ENCODE measurements at places on chromosomes 13 and 19.
A peak's percentile ranks its signal among the peaks of the same experiment; 100 is the strongest.

DNA sequence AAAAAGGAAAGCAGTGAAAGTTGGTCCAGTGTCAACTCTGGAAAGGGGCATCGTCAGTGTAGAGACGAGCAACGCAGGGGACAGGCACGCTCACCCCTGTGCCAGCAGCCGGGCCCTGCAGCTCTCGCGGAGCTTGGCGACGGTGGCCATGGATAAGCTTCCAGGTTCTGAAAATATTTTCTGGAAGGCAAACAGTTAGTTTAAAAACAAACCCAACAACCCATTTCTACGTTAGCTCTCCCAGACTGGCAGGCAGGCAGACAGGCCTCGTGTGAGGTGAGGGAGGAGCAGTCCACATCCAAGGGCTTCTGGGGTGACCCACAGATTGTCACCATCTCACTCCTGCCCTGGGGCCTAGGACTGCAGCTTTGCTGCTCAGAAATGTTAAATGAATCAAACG is 27.4 kb downstream of the LAMP1 start:
- DNase-seq: no peak

- DNase-seq: peak; percentile 61
Observed at GRCh38 chr19:1105008-1105872, 1.4 kb downstream of the GPX4 start.

DNA sequence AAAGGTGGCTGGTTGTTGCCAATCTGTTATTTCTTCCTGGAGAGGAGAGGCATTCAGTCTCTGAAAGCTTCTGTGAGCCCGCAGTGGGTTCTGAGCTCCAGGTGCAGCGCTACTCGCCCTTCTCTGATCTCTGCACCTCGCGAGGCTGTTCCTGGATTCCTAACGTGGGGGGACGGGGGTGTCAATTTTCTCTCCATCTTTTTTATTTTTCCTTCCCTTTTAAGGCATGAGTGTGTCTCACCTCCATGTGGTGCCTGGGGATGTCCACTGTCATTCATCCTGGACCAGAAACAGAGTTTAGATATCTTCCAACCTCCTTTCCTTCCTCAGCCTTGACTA is 626 bp downstream of the ZNF233 start:
- DNase-seq: no peak

GRCh38 chr13:104823709-104824108 is 1711.8 kb downstream of the EFNB2 start:
- DNase-seq: no peak

- DNase-seq: no peak
Observed at GRCh38 chr13:27140060-27140459, 31.6 kb downstream of the USP12 start.

All from mesothelial cell of epicardium (in vitro differentiated cells).